CD4-positive, CD25-positive, alpha-beta regulatory T cell (primary cell): ENCODE measurements at places on chromosomes 3 and 15.

DNA sequence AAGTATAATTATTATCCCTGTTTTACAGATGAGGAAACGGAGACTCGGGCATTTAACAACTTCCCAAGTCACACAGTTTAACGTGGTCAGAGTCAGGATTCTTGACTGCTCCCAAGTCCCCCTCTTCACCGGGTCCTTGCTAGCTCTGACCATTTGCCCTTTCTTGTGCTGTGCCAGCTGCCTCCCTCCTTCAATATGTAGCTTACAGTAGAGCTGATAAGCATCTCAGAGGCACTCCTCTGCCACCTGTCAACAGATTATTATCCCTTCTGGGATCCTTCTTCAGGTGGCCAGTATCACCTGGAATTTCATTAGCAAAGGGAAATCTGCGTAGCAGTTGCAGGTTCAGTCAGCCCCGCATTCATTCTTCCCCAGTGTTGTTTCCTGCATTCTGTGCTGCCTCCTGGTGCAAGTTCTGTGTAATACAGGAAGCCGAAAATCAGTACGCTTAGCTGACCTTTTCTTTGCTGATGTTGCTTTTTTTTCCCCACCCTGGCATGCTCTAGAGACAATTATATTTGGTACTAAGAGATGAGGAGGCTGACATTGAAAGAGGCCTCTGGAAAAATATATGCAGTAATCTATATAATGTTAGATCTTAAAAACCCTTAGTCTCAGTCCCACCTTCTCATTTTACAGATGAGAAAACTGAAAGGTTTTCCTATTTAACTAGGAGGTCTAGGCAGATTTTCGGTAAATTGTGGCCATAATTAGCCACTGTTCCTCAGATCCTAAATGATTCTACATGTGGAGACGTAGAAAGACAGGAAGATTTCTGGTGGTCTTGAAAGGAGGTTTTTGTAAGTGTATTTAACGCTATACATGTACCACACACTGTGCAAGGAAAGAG, 24.8 kb downstream of the TMOD2 start:
- DNase-seq, result peak; percentile 11

GRCh38 chr15:77819851-77820728, 187.4 kb upstream of the LINGO1 start:
- DNase-seq, result no peak

DNA sequence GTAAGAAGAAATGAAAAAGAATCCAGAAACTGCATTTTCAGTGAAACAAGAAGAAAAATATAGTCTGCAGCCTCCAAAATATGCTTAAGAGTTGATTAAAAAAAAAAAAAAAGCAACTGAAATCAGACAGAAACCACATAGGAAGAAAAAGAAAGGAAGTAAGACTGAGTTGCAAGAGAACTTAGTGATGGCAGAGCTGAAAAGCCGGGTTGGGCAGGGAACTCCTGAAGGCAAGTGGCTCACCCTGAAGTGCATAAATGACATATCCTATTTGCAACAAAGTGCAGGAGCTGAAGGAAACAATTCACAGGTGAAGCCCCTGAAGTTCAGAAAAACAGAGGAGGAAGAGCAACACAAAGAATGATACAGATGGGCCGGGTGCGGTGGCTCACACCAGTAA, 108.8 kb upstream of the SLC25A36 start:
- no peak for DNase-seq

DNA sequence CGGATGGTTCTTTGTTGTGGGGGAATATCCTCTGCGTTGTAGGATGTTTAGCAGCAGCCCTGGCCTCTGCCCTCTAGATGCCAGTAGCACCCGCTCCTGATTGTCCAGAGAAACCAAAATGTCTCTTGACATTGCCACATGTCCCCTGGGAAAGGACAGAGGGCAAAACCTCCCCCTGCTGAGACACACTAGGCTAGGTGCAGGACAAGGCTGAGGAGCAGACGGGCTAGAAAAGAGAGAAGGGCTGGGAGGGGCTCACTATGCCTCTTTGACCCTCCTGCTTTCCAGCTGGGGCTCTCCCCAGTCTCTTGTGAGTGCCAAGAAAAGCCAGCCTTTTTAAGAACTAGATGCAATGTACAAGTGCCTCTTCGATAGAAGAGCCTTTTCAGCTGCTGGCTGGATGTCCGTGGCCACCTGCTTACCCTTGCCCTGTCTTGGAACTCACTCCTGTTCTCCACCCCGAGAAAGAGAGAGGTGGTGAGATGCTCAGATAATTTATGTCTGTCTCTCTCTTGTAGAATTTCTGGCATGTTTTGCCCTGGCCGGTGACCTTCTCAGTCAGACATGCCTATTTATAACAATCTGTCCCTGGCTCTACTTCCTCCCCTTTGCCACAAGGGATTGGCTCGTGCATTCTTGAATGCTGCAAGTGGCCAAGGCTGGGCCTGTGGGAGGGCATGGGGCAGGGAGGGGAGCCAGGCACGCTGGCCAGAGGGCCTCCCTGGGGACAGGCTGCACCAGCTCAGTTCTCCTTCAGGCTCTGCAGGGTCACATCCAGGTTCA, 142.6 kb downstream of the RPLP1 start:
- DNase-seq, result no peak

DNA sequence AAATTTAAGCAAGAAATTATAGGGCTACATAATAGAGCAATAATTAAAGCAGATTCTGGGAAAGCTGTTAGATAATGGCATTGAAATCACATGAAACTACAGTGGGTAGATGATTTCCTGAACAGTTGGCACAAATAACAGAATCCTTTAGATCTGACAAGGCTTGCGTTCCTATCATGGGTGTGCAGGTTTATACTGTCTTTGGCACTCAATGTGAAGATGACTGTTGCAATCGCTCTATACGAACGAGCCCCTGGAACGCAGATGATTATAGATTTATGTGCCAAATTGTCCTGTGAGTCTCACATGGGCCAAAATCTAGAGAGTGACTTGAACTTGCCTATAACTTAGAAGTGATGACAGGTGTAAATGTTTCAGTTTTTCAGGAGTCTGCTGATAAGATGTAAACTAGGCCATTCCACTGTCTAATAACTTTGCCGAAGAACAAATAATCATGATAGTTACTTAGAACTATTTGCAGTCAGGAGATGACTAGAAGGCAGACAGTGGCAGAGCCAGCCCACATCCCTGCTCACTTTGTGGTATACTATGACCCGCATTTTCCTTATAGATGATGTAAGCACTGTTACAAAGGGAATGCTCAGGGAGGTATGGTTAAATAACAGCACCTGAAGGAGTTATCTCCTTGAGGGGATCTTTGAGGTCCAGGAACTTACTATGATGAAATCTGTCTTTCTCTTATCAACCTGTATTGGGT, 30.5 kb upstream of the TRPC1 start:
- DNase-seq, result no peak
